NCI-H460 (cell line): ENCODE measurements at places on chromosomes 5 and 9.

DNA sequence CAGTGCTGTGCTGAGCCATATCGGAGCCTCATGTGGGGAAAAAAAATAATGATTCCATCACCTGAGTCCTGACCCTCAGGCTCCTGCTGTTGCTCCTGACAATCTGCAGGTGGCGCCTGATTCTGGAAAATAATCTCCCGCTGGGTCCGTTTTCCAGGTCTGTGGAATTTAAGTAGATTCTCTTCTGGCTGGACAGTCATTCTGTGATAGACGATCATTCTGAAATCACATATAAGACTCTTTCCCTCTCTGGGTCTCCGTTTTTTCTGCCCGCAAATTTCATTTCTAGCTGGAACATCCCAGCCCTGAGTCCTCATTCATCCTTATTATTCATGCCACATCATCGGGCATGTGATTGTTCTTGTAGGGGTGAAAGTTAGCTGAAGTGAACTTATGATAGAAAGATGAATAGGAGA is 22.1 kb upstream of the STXBP1 start:
- peak; percentile 72 for DNase-seq

DNA sequence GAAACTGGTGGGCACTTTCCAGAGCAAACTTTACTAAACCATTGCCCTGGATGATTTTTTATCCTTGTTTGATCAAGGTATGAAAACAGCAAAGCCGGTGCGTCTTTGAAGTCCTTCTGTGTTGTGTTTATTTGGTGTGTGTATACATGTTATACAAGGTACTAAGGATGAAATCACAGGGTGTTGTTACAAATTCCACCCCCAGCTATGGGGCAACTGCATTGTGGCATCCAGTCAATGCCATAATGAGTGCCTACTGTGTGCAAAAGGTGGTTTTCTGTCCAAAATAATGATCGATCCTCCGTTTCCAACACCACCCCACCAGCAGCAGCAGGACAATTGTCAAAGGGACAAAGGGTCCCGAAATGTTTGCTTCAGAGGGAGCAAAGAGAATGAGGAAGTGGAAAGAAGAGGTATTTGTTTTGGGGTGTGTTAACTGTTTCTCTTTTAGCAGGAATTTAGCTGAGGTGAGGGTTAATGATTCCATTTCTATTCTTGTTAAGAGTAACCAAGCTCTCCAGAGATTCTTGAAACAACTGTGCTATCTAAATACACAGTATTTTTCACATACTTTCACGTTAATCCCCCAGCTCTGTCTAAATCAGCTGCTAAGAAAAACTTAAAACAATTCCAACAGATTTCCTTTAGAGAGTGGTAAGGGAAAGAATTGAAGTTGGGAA is 568.7 kb upstream of the KLF4 start:
- no peak for DNase-seq

- DNase-seq = no peak
Measured at GRCh38 chr9:93119703-93119952, 14.4 kb downstream of the NINJ1 start.

- peak; percentile 95 for DNase-seq
Measured at GRCh38 chr5:141821430-141821925, 56.7 kb downstream of the PCDH1 start.

GRCh38 chr5:79785983-79786382 is 96.3 kb downstream of the CMYA5 start:
- DNase-seq = no peak

DNA sequence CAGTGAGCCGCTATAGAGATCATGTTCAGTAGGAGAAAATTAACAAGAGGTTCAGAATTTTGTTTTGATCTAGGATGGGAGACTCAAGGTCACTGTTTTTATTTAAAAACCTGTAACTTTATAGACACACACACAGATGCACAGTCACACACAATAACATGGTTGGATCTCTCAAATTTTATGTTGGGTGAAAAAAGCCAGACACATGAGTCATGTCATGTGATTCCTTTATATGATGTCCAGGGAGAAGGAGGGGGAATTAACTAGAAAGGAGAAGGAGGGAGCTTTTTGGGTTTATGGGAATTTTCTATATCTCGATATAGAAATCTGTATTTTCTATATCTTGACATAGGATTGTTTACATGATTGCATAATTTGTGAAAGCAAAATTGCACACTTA is 17.1 kb downstream of the C6 start:
- no peak for DNase-seq

DNA sequence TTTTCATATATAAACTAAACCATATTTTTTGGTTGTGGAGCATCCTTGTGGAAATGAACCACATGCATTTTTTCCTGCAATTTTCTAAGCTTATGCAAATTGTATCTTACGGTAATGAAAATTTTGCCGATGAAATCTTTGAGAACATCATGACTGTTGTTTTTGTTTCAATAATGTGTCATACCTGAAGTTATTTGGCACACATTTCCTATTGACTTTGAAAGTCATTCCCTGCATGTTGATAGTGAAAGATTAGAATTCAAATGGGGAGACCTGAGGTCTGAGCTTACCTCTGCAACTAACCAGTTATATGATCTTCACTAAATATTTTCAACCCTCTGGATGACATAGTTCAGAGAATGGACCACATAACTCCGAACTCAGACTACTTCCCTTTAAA is 88.5 kb downstream of the PRR16 start:
- no peak for DNase-seq

- DNase-seq = no peak
Measured at GRCh38 chr5:175561085-175561484, 82.7 kb downstream of the SFXN1 start.

- DNase-seq = no peak
Measured at GRCh38 chr9:129113645-129114304, 2.6 kb downstream of the PTPA start.

- DNase-seq = no peak
Measured at GRCh38 chr9:77879437-77879943, 152.1 kb downstream of the GNAQ start.

GRCh38 chr5:155626592-155626991 is 613.0 kb downstream of the KIF4B start:
- no peak for DNase-seq

DNA sequence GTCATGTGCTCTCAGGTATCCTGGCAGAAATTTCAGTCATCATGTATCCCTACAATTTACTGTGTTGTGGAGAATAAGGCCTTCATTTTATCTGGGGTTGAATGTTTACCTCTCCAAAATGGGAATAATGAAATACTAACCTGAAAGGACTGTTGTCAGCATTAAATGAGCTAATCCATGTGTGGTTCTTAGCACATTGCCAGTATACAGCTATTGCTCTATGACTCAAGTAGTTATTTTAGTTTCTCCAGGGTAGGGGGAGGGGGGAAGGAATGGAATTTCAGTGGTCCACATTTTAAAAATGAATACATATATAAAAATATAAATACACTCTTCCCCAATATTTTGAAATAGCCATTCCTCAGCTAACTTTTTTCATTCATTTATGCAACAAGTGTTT is 3.5 kb downstream of the PAM start:
- no peak for DNase-seq

DNA sequence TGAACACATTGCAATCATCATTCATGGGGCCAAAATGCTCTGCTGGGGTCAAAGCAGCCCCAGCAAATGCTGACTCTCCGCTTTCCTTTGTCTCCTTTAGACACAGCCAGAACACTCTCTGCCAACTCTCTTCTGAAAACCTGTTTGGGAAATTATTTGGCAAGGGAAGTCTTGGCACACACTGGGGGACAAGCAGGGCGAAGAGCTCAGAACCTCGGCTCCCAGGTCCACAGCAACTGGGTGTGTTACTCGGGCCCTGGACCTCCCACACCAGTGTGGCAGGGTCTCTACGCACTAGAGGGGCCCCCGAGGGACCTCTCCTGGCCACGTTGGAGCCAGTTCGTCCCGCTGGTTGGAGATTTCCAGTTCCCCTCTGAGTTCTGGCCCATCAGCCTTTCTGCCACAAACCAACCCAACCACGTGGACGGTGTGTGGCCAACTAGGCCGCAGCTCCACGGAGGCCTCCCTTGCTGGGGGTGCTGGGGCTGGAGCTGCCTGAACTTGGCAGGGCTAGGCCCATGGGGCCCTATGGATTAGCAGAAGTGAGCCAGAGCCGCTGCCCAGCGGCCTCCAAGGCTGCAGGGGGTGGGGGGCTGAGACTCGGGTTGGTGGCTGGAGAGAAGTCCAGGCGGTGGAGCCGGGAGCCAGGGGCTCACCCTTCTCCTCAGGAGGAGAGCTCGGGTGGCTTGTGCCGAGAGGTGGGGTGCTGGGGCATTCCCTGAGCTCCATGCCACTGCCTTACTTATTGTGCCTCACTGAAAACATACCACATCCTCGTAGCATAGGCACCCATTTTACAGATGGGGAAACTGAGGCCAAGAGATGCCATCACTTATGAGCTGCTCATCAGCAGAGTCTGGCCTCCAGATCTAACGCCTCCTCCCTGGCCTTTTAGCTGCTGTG is 46.8 kb upstream of the RNU6ATAC start:
- no peak for DNase-seq

DNA sequence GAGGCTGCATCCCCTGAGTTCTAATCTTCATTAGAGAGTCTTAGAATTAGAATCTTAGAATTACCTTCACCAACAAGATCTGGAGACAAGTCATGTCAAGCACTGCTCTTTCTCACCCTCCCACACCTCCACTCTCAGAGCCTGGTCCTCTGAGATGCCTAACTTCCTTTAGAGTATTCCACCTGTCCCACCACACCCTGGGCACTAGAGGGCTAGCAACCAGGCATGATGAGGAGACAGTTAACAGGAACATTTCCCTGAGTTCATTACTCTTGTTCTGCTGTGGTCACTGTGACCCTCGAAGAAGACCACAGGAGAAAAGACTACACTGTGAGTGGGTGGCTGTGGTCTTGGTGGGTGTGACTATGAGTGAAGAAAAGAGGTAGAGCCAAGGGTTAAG is 25.2 kb upstream of the MAP1B start:
- no peak for DNase-seq

DNA sequence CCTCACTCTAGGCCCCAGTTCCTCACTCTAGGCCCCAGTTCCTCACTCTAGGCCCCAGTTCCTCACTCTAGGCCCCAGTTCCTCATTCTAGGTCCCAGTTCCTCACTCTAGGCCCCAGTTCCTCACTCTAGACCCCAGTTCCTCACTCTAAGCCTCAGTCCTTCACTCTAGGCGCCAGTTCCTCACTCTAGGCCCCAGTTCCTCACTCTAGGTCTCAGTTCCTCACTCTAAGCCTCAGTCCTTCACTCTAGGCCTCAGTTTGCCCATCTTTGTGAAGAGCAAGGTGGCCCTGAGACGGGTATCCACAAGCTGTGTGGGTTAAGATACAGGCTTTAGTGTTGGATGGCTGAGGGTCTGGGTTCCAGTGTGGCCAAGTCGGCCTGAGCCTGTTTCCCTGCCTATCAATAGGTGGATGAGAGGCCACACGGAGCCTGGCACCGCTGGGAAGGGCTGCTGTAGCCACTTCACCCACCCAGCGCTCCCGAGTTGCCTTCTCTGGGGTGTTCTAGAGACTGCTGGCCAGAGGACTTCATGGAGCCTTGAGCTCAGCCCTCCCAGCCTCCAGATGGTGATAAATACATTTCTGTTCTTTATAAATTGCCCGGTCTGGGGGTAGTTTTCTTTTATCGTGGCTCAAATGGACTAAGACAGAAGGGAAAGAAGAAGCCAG is 150.2 kb downstream of the RXRA start:
- DNase-seq = no peak

DNA sequence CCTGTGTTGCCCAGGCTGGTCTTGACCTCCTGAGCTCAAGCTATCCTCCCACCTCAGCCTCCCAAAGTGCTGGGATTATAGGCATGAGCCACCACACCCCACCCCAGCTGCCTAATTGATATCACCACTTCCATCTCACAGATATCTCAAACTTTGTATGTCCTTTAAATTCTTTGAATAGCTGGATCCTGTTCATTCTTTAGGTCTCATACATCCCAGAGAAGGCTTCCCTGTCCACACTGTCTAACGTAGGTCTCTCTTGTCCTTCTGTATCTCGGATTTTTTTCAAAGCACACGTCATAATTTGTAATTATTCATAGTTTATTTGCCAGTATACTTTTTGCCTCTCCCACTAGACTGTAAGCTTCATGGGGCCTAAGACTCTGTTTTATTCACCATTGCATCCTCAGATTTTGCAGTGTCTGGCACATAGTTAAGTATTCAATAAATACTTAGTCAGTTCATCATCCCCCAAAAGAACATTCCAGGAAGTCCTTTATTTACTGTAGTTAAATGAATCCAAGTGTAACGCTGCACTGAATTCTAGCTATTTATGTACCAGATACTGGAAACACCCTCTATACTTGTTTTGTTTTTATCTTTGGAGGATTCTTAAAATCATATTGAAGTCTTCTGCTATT is 10.5 kb downstream of the ARSK start:
- DNase-seq = no peak
